CD4-positive, alpha-beta T cell treated with Interleukin-17A for 1 hour (primary cell): ENCODE measurements at places on chromosomes 13 and 19.

GRCh38 chr13:30133554-30133912 is 173.8 kb downstream of the KATNAL1 start:
- no peak for DNase-seq

- peak; percentile 74 for DNase-seq
These were observed 9.4 kb upstream of the CEACAM16 start for GRCh38 chr19:44689290-44690130.

DNA sequence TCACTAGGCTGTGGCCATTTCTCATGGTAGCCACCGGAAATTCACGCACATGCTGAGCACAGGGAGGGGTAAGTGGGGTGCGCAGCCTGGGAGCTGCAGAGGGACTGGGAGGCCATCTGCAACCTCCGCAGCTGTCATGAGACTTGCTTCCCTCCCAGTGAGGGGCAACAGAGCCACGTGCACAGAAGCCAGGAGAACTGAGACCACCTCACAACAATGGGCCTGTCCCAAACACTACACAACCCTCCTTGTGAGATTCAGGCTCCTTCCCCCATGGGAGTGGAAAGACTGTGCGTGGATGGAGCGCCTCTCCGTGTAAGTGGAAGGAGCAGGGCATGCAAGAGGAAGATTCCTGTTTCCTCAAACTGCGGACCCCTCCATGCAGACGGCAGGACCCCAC is 8.8 kb downstream of the C3 start:
- DNase-seq = no peak

DNA sequence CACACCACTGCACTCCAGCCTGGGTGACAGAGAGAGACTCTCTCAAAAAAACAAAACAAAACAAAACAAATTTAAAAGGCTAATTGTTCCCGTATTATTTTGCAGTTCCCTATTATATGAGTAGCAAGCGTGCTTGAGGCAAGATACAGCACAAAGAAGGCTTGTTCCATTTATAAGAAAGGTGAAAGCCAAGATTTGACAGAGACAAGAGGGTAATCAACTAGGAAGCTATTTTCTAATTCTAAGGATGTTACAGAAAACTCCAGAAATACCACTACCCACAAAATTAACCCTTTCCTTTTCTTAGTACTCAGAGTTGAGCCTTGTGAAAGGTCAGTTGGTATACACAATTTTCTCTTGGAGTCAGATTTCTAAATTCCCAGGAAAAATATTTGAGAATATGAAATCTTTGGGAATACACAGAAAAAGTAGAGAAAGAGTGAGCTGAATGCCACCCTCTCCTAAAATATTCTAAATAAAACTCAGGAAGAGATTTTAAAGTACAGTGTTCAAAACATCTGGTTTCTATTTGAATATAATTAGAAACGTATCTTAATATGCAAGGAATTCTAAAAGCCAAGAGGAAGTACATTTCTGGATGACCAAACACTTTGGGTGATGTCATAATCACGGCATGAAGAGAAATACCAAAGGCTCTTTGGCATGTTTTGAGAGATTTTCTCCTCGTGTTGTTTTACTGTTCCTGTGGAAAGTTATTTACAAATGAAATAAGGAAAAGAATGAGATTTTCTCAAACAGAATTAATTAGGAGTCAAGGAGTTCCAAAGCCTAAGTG is 63.0 kb upstream of the FLT1 start:
- no peak for DNase-seq

GRCh38 chr19:33505148-33505547 is 16.4 kb downstream of the PEPD start:
- DNase-seq = no peak

- DNase-seq = no peak
These were observed 795 bp upstream of the ABCA7 start for GRCh38 chr19:1038978-1039645.

- DNase-seq = no peak
These were observed 273.7 kb downstream of the DIAPH3 start for GRCh38 chr13:59890054-59890453.

DNA sequence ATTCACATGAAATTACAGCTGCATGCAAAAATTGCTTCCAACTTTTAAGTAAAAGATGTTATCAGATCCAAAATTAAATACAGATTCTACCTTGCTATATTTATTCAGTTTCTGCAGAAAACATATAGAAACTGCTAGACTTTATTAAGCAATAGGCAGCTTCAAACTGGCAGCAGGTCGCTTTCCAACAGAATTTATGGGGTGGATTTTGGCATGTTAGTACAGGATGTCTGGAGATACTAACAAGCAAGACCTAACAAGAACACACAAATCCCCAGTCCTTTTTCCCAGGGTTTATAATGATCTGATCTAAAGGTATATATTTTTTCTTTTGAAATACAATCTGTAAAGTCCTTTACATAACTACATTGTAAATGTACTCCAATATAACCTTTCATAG is 27.5 kb downstream of the TBC1D4 start:
- no peak for DNase-seq

- no peak for DNase-seq
These were observed 64.7 kb downstream of the COL4A2 start for GRCh38 chr13:110371550-110372465.

DNA sequence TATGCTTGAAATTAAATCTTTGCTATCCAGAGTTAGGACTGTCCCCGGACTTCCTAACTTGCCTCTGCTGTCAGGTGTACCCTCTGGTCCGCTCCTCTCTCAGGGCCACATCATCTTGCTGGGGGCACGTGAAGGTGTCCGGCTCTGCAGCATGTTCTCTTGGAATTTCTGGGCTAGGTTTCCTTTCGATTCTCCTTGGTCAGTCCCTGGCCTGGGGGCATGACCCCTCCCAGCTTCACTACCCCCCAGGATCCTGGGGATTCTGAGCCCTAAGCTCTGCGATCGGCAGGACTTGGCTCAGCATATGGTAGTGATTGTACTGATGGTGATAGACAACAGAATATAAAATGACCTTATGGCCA is 5.1 kb upstream of the GPI start:
- no peak for DNase-seq

DNA sequence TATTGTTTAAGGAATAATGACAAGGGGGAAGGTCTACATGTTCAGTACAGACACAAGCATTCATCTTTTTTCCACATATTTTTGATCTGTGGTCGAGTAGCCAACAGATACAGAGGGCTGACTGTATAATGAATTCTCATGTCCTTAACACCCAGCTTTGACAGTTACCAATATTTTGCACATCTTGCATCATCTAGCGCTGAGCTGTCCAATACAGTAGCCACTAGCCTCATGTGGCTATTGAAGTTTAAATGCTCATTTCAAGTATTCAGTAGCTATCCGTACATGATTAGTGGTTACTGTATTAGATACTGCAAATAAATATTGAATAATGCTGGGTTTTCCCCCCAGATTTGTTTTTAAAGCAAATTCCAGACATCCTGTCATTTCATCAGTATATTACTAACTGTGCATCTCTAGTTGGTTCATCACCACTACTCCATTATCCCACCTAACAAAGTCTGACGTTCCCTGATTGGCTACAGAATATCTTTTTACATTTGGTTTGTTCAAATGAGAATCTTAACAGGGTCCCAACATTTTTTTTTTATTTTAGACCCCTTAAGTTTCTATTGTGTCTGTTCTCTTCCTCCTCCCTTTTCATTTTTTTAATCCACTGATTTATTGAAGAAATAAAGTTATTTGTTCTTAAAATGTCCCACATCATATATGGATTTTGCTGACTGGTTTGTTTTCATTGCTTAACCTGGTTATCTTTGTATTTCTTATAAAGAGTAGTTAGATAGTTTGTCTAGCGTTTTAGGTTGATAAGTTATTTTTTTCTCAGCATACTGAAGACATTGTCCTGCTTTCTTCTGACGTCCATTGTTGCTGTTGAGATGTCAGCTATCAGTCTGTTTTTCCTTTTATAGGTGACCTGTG is 8.2 kb downstream of the ZNF177 start:
- DNase-seq = no peak

GRCh38 chr13:114152285-114152645 is 19.8 kb upstream of the RASA3 start:
- DNase-seq = no peak

GRCh38 chr13:37094840-37095239 is 10.6 kb downstream of the CSNK1A1L start:
- no peak for DNase-seq

GRCh38 chr13:45339867-45340266 is 1.1 kb downstream of the TPT1 start:
- DNase-seq = peak; percentile 46

DNA sequence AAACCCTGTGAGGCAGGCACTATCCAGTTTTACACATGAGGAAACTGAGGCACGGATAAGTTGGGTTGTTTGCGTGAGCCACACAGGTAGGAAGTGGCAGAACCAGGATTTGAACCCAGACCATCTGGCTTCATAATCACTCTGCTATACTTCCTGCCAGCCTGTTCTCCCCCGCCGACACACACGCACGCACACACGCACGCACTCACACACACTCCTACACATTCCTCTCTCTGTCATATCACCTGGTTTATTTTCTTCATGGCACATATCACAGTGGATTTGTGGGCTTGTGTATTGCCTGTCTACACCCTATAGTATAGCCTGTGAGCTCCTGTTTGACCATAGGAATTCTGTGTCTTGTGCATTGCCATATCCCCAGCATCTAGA is 140.0 kb downstream of the SIPA1L3 start:
- no peak for DNase-seq

DNA sequence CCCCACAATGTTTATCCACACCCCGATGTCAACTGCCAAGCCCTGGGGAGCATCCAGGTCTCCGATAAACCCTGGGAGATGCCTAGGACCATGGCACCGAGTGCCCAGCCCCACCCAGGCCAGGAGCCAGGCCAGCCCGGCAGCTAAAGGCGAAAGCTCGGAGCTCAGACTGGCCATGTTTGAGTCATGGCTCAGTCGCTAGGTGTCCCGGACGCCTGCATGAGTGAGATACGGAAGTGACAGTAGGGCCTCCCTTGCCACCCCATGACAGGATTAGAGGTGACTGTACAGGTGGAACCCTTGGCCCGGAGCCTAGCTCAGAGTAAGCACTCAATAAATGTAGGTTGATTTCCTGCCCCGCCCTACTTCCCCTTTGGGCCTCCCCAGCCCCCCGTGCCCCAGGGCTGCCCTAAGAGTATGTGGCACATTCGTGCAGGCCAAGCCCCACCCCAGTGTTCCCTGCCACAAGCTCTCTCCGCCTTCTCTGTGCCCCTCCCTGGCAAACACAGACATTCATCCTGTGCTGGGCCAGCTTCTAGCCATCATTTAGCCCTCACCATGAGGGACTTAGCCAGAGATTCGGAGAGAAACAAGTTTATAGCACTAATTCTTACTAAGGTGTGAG is 5.8 kb upstream of the TPM4 start:
- DNase-seq = peak; percentile 94

DNA sequence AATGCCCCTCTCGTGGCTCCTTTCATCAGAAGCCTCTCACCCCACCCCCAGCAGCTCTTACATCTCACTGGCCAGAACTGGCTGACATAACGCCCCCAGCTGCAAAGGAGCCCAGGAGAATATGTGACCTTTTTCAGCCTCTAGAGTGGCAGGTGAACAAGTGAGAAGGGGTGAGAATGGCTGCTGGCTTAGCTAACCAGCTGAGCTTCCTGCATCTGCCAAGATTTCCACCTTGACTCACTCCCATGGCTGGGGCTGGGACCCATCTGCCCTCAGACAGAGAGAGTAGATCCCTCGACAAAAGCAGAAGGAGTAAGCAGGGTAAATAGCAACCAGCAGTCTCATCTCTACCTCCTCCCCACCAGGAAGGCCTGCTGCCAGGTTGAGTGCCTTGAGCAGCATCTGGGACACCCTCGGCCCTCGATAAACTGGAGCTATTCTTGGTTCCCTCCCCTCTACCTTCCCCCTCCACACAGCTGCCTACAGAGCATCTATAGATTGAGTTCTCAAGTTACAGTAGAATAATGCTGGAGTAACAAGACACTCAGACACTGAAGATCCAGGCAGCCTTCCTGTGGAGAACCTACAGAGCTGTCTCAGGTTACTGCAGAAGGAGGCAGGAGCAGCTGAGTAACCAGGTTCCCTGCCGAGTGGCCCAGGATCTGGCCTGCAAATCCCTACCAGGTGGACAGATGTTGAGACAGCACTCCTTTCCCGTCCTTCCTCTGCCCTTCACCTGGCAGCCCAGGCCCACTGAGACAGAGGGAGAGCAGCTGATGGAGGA is 15.5 kb downstream of the KASH5 start:
- no peak for DNase-seq

- DNase-seq = peak; percentile 13
These were observed 3.7 kb downstream of the CD70 start for GRCh38 chr19:6587093-6587820.

GRCh38 chr13:110266983-110267382 is 40.0 kb downstream of the COL4A1 start:
- DNase-seq = no peak

GRCh38 chr19:50780753-50781435 is 9.3 kb upstream of the ACP4 start:
- no peak for DNase-seq

DNA sequence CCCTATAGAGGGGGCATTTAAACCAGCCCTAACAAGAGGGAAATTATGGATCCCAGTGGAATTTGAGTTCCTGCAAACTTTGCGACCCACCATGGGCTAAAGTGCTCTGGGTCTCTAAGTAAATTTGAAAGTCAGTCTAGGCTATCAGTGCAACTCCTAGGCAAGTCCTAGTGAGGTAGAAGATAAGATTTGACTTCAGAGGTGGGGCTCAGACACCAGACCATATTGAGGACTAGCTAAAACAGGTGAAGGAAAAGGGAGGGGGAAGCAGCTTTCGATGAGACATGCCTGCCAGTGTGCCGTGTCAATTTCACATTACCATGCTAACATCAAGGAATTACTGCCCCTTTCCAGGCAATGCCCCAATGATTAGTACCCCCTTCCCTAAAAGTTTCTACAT is 38.4 kb downstream of the CD320 start:
- DNase-seq = no peak

DNA sequence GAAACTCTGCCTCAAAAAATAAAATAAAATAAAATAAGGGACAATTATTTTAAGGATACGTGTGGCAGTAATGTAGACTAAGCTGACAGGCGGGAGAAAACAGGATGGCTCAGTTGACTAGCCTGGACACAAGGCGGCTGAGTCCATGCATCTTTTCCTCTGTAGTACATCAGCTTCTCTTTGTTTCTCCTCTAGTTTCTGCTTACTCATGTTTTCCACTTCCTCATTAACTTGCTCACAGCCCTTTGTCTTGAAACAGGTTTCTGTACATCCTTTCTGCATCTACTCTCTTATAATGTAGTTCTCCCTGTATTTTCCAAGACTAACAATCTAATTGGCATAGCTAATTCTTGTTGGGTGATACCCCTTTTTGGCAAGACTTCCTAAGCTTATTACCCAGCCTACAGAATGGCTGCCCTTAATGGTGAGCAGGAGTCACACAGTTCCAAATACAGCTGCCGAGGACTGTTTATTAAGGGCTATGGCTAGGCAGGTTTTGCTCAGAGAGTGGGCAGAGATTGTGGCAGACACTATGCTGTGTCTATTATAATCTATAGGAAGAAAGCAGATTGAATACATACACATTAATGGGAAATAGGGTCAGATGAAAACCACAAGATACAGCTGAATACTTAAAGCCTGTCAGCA is 58.7 kb upstream of the KLF5 start:
- no peak for DNase-seq

GRCh38 chr19:46413262-46414031 is at the start of gene CCDC8:
Gene CCDC8 (minus strand): TSS chr19:46413564. CDS start chr19:46412810, 754 bp downstream.
- no peak for DNase-seq

GRCh38 chr13:75425216-75426009 is 56.6 kb downstream of the TBC1D4 start:
- DNase-seq = no peak
